K562 (cell line): ENCODE measurements at places on chromosomes 3 and 15. TPM values are rescaled to one million over a fixed set of nuclear protein-coding genes. Genes with fewer than 3 reads are reported as not detected.

DNA sequence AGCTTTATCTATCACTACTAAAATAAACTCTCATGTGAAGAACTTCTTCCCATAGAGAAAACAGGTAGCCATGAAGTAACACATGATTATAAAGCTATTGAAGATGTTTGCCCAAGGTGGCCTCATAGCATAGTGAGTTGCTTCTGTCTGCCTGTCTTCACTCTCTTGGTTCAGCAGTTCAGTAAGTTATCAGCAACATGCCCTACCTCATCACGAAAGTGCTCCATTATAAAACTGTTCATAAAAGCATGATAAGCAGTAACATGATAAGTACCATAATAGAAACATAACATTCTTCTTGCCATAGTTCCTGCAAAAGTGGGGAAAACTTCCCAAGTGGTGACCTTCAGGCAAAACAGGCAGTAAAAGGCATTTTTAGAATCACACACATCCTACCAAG lies 45.6 kb downstream of the MRPL3 start:
- no peak for DNase-seq
- H3K4me3 ChIP-seq, result no peak overlapping the region
- H3K4me1 ChIP-seq, result no peaks in the 10 kb centered on the region
- no peaks in the 10 kb centered on the region for H3K27me3 ChIP-seq
- H3K27ac ChIP-seq, result no peak overlapping the region
- H3K36me3 ChIP-seq, result peaks cover 19% of the 10 kb centered on the region; the same call in 1 of the 3 replicates

- peaks cover 37% of the 10 kb centered on the region; the same call in 2 of the 3 replicates for H3K36me3 ChIP-seq
- no peaks in the 10 kb centered on the region for H3K27me3 ChIP-seq
- no peak overlapping the region for H3K4me3 ChIP-seq
- DNase-seq, result no peak
These were observed 52.3 kb downstream of the GLB1 start for GRCh38 chr3:33044676-33045075.

Gene NPRL2
- 17.6 and 25.4 TPM in 2 replicates for total RNA-seq

- DNase-seq, result peak; percentile 44
- H3K27me3 ChIP-seq, result no peaks in the 10 kb centered on the region
- peak overlapping the region; percentile 93 for H3K27ac ChIP-seq
- H3K4me1 ChIP-seq, result peaks cover 46% of the 10 kb centered on the region
These were observed 817 bp downstream of the USP3 start for GRCh38 chr15:63504979-63505841.

Gene CCRL2
- total RNA-seq, result 3.3 and 3.5 TPM in 2 replicates

DNA sequence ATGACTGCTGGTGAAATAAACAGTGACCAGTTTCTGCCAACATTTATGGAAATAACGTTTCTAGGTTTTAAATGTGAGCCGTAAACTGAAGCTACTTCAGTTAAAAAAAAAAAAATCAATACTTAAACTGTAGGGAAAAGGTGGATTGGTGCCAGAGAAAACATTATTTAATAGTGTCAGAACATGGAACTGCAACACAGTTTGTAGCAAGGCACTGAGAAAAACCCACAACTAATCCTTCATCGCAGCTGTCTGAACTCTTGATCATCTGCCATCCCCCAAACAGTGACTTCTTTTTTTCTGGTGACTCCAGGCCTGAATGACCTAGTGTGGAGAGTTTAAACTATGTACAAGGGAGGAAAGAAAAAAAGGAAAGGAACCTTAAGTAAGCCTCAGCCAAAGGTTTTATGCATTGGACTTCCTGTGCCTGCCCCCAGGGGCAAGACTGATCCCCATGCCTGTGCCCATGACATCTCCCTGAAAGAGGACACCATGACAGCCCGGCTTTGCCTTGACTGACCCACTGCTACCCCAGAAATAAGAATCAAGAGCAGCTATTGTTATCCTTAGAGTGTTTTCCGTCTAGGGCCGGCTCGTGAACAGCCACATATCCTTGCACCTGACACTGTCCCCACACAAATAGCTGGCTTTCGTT lies 33.1 kb downstream of the CRTAP start:
- peaks cover 6% of the 10 kb centered on the region; the same call in 2 of the 3 replicates for H3K36me3 ChIP-seq
- H3K27ac ChIP-seq, result no peak overlapping the region
- H3K4me1 ChIP-seq, result no peaks in the 10 kb centered on the region
- peaks cover 8% of the 10 kb centered on the region; the same call in 1 of the 2 replicates for H3K27me3 ChIP-seq

DNA sequence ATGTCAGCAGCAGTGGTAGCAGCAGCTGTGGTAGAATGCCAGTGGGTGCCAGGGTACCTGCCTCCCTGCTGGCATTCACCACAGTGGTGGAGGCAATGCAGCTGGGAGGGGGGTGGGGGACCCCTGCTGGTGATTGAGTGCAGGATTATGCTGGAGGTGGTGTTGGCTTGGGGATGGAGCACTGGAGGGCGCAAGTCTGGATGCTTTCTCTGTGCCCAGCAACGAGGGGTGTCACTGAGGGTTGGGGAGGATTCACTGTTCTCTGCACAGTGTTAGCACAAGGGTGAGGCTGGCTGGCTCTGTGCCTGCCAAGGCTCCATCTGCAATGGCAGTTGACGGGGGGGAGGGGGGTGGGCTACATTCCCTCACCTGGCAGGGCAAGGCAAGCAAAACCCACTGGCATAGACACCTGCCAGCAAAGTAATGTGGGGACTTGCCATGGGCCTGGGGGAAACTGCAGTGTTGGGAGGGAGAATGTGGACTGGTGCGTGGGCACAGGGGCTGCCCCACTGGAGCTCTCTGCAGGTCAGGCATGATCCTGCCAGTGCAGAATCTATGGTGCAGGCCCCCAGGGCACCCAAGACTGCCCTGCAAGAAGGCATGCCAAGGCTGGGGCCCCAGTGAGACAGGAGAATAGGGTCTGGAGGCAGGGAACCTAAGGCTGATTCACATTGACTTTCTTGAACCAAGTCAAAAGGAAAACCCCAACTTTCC lies 64.3 kb downstream of the MINDY4B start:
- peaks cover 2% of the 10 kb centered on the region; the same call in 1 of the 3 replicates for H3K27me3 ChIP-seq
- no peak for DNase-seq
- H3K4me1 ChIP-seq, result no peaks in the 10 kb centered on the region
- no peak overlapping the region for H3K4me3 ChIP-seq

GRCh38 chr3:115520651-115521245 lies 102.6 kb upstream of the GAP43 start:
- H3K27me3 ChIP-seq, result no peaks in the 10 kb centered on the region
- H3K4me1 ChIP-seq, result no peaks in the 10 kb centered on the region
- no peaks in the 10 kb centered on the region for H3K36me3 ChIP-seq
- no peak overlapping the region for H3K27ac ChIP-seq
- DNase-seq, result no peak
- no peak overlapping the region for H3K4me3 ChIP-seq

Gene CLSTN2
- total RNA-seq, result 0.02 TPM in 2 replicates

DNA sequence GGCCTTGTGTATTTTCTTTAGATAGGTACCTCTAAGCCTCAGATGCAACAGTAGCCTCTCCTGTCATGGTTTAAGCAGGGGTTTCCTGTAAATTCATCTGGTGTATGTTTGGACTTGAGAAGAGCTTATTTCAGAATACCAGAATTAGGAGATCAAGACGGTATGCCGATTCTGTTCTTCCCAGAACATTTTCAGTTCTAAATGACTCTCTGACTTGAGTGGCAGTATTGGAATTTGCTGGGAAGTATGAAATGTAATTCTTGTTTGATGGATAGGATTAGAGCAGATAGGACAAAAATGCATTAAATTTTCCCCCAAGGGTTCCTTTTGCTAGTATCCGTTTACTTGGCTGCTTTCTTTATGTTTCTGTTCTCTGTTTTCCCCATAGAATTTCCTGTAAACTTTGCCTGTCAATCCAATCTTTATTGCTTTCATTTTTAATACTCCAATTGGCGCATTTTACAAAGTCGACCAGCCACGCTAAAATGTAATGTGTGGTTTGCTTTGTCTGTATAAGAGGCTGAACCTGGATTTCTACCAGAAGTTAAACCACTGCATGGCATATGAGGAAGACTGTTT lies 612.2 kb downstream of the RBMS3 start:
- no peak for DNase-seq
- H3K36me3 ChIP-seq, result no peaks in the 10 kb centered on the region
- H3K27me3 ChIP-seq, result no peaks in the 10 kb centered on the region
- no peak overlapping the region for H3K27ac ChIP-seq

Gene CNBP
- total RNA-seq, result 331 and 354 TPM in 2 replicates

- no peaks in the 10 kb centered on the region for H3K27me3 ChIP-seq
- H3K4me1 ChIP-seq, result no peaks in the 10 kb centered on the region
These were observed 1080.3 kb downstream of the ZPLD1 start for GRCh38 chr3:103515116-103515515.

- no peak for DNase-seq
- H3K27ac ChIP-seq, result no peak overlapping the region
- peaks cover 15% of the 10 kb centered on the region for H3K4me1 ChIP-seq
- H3K36me3 ChIP-seq, result peaks cover 5% of the 10 kb centered on the region; the same call in 2 of the 3 replicates
- no peaks in the 10 kb centered on the region for H3K27me3 ChIP-seq
- H3K4me3 ChIP-seq, result no peak overlapping the region
These were observed 42.1 kb downstream of the VGLL4 start for GRCh38 chr3:11601446-11602238.

DNA sequence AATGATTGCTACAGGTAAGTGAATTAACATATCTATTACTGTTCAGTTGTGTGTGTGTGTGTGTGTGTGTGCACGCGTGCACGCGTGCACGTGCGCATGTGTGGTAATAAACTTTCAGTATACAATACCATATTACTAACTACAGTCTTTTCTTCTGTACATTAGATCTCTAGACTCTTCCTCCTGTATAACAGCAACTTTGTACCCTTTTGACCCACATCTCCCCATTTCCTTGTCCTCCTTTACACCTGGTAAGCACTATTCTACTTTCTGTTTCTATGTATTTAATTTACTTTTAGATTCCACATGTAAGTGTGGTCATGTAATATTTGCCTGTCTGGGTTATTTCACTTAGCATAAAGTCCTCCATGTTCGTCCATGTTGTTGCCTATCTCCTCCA lies 29.1 kb upstream of the GOLIM4 start:
- no peak for DNase-seq
- H3K4me1 ChIP-seq, result no peaks in the 10 kb centered on the region
